ENCODE measurements at places on chromosomes 3 and 15.

- no peak for DNase-seq
Observed at GRCh38 chr3:83092521-83093221, 1331.2 kb upstream of the GBE1 start.

DNA sequence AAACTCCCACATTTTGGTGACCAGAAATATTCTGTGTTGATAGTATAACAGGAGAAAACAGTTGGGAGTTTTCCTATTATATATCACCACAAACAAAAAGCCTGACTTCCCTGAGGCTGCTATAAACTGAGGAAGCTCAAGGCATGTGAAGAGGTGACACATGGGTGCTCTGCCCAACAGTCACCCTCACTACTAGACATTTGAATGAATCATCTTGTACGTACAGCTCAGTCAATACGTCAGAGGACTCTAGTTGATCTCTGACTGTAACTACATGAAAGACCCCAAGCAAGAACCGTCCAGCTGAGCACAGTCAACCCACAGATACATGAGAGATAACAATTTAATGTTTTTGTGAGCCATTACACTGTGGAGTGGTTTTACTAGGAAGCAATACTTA, 338.3 kb upstream of the ATP11B start:
- no peak for DNase-seq

DNA sequence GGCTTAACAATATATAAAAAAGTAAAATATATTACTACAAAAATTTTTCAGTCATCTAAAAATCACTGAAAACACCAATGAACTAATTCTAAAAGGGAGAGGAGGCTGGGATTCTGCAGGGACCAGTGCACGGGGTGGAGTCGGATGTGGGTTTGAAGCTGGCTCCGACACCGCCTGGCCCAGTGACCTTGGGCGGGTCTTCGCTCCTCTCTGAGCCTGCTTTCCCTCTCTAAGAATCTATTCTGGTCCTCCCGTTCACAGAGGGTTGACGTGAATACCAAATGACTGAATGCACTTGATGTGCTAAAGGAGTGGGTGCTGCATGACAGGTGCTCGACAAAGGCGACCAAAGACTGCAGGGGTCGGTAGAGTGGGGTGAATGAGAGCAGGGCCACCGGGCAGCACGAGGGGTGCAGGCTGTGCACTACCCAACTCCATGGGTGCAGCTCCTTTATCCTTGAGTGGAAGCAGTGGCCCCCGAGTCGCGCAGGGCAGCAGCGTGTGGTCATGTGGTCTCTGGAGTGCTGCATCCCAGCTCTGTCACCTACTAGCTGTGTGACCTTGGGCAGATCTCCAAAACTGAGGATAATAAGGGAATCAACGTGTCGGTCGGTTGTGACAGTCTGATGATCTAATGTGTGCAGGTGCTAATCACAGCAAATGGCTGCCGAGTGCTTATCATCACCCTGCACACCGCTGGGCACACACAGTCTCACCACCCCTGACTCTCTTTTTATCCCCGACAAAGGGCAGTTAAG, 8.6 kb upstream of the IQSEC1 start:
- no peak for DNase-seq

DNA sequence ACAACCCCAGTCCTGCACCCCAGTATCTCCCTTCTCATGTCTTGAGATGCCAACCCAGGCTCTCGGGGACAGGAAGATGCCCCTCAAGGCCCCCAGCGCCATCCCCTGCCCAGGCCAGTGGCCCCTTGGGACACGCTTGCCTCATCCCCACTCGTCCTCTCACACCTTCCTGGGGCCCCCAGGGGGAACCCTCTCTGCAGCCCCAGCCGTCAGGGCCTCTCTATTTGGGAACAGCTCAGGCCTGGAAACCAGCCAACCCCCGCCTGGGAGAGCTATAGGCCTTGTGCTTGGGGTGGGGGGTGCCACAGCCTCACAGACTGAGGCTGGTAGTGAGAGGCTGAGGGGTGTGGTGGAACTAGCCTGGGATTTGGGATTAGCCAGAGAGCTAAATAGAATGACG, 7.8 kb downstream of the LINGO1 start:
- DNase-seq, result no peak

GRCh38 chr3:122612696-122613095, 35.2 kb downstream of the PARP15 start:
- no peak for DNase-seq
